ENCODE measurements at places on chromosomes 1 and 21. TPM values are rescaled to one million over a fixed set of nuclear protein-coding genes. Genes with fewer than 3 reads are reported as not detected.

TRAF3IP3 gene
- not detected for total RNA-seq

- DNase-seq: no peak
Measured at GRCh38 chr1:40257313-40257687, 736 bp upstream of the ZMPSTE24 start.

ADAMTS5 gene
- total RNA-seq: 2.1 TPM

GRCh38 chr1:198699167-198700015 is 60.6 kb downstream of the PTPRC start:
- peak; percentile 91 for DNase-seq

GRCh38 chr1:29590583-29591565 is 354.6 kb downstream of the PTPRU start:
- DNase-seq: peak; percentile 46

PFKFB2 gene
- total RNA-seq: 7.8 TPM

GRCh38 chr1:58818976-58819375 is 35.1 kb upstream of the JUN start:
- DNase-seq: no peak

DNA sequence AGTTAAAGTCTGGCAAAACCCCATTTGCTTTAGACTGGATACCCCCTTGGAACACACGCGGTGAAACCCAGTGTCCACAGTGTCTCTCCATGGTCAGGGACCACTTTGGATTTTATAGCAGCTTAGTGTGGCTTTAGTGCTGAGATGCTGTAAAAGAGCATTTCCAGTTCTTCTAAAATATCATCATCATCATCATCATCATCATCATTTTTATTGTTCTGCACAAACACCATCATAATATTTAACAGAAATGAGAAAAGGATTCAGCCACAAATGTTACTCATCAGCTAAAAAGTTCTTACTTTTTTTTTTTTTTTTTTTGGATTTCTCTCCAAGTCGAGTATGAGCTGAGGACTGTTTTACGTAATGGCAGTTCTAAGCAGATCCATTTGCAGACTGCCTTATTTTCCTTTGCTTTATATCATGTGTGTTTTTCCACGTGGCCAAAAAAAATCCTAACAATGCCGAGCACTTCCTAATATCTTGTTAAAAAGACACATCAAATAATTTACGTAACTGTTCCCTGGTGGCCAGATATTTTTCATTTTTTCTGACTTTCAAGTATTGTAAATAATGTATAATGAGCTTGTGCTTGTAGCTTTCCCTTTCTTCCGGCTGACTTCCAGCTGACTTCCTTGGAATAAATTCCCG is 62.8 kb downstream of the EVA1C start:
- DNase-seq: no peak

FNDC5 gene
- total RNA-seq: 6.0 TPM

DNA sequence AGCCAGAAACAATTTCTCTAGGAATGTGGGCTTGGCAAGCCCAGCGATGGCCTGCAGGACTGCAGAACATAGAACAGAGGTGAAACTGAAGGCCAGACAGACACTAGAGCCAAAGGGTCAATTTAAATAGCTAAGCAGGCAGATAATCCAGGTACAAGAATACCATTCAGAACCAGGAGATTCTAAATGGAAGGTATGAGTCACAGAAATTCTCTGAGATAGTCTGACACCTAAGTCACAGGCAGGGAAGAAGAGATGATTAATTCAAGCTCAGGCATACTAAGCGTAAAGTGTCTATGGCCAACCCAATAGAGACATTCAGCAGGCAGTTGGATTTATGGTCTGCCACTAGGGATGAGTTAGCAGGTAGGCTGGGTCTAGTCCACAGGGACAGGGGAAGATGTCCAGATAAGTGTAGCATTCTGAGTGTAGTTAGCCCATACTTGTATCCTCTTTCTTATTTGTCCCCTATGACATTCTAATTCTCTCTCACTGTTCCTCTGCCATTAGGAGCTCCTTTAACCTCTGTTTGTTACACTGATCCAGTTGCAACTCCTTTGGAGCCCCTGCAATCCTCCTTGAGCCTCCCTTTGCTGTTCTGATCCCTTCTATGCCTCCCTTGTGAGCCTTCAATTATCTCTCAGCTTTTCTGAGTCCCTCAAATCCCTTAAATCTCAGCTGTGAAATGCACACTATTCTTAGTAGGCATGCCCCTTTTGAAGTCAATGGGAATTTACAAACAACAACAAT is 383.8 kb downstream of the LMO4 start:
- no peak for DNase-seq

GRCh38 chr21:45537111-45537745 is 5.0 kb downstream of the SLC19A1 start:
- DNase-seq: peak; percentile 30

GRCh38 chr1:167683641-167684502 is 37.9 kb upstream of the MPZL1 start:
- DNase-seq: peak; percentile 91

DNA sequence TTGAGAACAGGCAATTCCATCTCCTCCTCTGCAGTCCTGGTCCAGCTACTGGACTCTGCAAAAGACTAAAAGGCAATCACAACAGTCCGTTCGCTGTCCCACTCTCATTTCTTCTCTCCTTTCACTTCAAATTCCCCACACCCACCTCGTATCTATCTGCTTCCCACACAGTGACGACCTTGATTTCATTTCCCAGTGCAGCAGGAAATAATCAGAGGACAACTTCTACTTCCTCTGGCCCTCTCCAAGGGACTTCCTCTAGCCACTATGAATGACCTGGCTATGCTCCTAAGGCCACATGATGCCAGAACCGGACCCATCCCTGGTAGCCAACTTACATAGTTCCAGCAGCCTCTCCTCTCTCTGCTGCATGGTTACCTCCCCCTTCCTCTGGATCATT is 8.0 kb downstream of the NOL9 start:
- DNase-seq: no peak

GRCh38 chr1:182446033-182446669 is 3.8 kb upstream of the RGSL1 start:
- peak; percentile 76 for DNase-seq

DNA sequence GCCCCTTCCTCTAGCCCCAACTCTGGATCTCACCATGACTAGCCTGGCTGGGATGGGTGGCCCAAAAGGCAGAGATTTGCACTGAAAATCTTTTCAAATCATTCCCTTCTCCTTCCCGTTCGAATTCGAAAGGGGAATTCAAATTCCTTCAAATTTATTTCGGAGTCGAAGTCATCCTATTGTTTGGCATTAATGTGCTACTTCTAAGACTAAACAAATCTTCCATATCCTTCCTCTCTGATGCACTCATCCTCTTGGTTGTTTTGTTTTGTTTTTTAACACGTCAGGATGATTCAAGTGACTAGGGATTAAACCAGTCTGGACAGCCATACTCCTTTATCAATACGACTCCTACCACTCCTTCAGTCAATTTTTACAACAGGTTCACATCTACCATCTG is 95.5 kb upstream of the SGIP1 start:
- DNase-seq: no peak

- DNase-seq: no peak
Measured at GRCh38 chr1:6157132-6157527, 23.0 kb downstream of the CHD5 start.

AMPD1 gene
- total RNA-seq: not detected

ANKRD35 gene
- 1.4 TPM for total RNA-seq
